Thymus (tissue), 14 donors: ENCODE measurements at places on chromosomes 1 and 21. TPM values are rescaled to one million over a fixed set of nuclear protein-coding genes. Genes with fewer than 3 reads are reported as not detected.
A peak's percentile ranks its signal among the peaks of the same experiment; 100 is the strongest.

GRCh38 chr1:183764981-183765380 lies 39.9 kb upstream of the RGL1 start:
- H3K27ac ChIP-seq = no peak overlapping the region
- no peak for DNase-seq
- H3K27me3 ChIP-seq = no peaks in the 10 kb centered on the region
- H3K36me3 ChIP-seq = no peaks in the 10 kb centered on the region
- H3K4me3 ChIP-seq = no peak overlapping the region
- H3K4me1 ChIP-seq = no peaks in the 10 kb centered on the region

DNA sequence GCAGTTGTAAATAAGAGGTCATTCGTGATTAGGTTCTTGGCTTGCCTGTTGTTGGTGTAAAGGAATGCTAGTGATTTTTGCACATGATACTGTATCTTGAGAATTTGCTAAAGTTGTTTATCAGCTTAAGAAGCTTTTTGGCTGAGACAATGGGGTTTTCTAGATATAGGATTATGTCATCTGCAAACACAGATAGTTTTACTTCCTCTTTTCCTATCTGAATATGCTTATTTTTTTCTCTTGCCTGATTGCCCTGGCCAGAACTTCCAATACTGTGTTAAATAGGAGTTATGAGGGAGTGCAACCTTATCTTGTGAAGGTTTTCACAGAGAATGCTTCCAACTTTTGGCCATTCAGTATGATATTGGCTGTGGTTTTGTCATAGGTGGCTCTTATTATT lies 576.1 kb upstream of the RGS18 start:
- H3K4me1 ChIP-seq = no peaks in the 10 kb centered on the region
- no peak for DNase-seq
- H3K36me3 ChIP-seq = no peaks in the 10 kb centered on the region
- no peak overlapping the region for H3K4me3 ChIP-seq

- no peaks in the 10 kb centered on the region for H3K4me1 ChIP-seq
- no peak overlapping the region for H3K4me3 ChIP-seq
- H3K27me3 ChIP-seq = peaks cover 10% of the 10 kb centered on the region
- H3K36me3 ChIP-seq = no peaks in the 10 kb centered on the region
- DNase-seq = no peak
These were observed 483.9 kb downstream of the DISC1 start for GRCh38 chr1:232110281-232111090.

DNA sequence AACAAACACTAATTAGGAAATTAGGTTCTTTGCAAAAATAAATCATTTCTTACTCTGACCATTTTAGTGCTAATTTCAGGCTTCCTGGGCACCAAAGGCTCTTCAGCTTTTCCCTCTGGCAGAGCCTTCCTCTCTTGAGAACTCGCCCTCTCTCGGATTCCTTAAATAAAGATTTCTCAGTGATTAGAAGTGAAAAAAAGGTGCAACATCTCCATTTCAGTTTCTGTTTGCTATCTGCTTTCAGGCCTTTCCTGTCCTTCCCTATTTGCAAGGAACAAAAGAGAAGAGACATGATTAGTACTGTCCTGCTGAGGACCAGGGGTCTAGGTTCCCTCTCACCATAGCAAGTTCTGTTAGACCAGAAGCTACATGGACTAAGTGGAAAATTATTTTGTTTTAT lies 27.8 kb upstream of the CACYBP start:
- H3K4me1 ChIP-seq = peaks cover 27% of the 10 kb centered on the region
- H3K27me3 ChIP-seq = no peaks in the 10 kb centered on the region
- H3K27ac ChIP-seq = no peak overlapping the region
- DNase-seq = no peak

- no peak for DNase-seq
- H3K27ac ChIP-seq = no peak overlapping the region
These were observed 169.3 kb upstream of the CSF3R start for GRCh38 chr1:36652011-36652410.

- H3K27ac ChIP-seq = no peak overlapping the region
- no peaks in the 10 kb centered on the region for H3K27me3 ChIP-seq
- H3K4me3 ChIP-seq = no peak overlapping the region
- H3K4me1 ChIP-seq = no peaks in the 10 kb centered on the region
These were observed 55.1 kb downstream of the HFM1 start for GRCh38 chr1:91349524-91349923.

- no peaks in the 10 kb centered on the region for H3K4me1 ChIP-seq
- H3K27ac ChIP-seq = no peak overlapping the region
- H3K27me3 ChIP-seq = no peaks in the 10 kb centered on the region
These were observed 22.6 kb upstream of the FAM89A start for GRCh38 chr1:231062500-231063270.

- H3K36me3 ChIP-seq = no peaks in the 10 kb centered on the region
- H3K4me1 ChIP-seq = peaks cover 1% of the 10 kb centered on the region
- DNase-seq = no peak
These were observed 163.3 kb downstream of the PIK3R3 start for GRCh38 chr1:45968941-45969666.

- H3K4me1 ChIP-seq = no peaks in the 10 kb centered on the region
- H3K27ac ChIP-seq = no peak overlapping the region
- H3K36me3 ChIP-seq = no peaks in the 10 kb centered on the region
- H3K27me3 ChIP-seq = no peaks in the 10 kb centered on the region
These were observed 49.1 kb upstream of the CR2 start for GRCh38 chr1:207404849-207405525.

DNA sequence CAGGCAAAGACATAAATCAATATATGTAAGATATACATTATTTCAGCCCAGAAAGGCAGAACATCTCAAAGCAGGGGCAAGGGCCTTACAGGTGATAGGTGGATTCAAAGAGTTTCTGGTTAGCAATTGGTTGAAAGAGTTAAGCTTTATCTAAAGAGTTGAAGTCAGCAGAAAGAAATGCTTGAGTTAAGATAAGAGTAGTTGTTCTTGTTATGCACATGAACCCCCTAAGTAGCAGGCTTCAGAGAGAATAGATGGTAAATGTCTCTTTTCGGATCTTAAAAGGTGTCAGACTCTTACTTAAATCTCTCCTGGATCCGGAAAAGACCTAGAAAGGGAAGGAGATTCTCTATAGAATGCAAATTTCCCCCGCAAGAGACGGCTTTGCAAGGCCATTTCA lies 8.3 kb upstream of the ZBTB40 start:
- no peaks in the 10 kb centered on the region for H3K4me1 ChIP-seq
- H3K27me3 ChIP-seq = no peaks in the 10 kb centered on the region
- H3K4me3 ChIP-seq = no peak overlapping the region
- no peak overlapping the region for H3K27ac ChIP-seq
- no peaks in the 10 kb centered on the region for H3K36me3 ChIP-seq

DNA sequence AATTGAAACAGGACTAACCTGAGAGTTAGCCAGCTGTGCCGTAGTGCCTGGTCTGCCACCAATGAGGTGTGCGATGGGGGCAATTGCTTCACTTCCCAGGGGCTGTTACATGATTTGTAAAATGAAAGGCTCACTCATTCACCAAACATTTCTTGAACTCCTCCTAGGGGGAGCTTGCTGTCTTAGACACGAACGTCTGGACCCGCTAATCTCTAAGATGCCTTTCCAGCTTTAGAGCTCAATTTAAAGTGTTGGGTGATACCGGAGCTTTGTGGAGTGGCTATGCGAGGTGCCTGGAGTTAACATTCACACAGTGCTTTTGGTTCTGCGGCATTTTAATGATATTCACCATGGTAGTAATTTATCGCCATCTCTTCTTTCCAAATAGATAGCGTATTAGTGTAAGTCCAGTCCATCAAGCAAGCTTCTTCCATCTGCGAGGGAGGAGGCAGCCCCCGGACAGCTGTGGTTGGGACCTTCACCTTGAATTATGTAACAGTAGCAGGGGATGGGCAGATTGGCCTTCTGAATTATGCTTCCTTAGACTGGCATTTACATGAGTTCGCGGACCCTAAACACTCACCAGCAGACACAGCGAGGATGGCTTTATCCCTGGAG lies 179.9 kb downstream of the ADSS2 start:
- H3K36me3 ChIP-seq = no peaks in the 10 kb centered on the region
- H3K4me1 ChIP-seq = peaks cover 25% of the 10 kb centered on the region
- DNase-seq = no peak
- no peaks in the 10 kb centered on the region for H3K27me3 ChIP-seq
- no peak overlapping the region for H3K27ac ChIP-seq

DNA sequence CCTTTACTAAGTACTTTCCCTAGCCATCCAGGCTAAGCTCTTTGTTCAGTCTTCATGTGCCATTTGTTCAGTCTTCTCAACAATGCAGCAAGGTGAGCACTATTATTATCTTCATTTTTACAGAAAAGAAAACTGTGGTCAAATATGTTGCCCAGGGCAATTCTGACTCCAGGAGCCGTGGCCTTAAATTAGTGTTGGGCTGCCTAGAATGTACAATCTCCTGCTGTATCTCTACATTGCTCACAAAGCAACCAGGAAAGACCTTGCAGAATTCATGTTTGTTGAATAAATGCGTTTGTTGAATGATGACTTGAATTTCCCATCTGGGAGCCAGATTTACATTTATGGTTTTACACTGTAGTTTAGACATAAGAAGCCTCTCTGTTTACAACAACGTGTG lies 14.2 kb downstream of the CD101 start:
- H3K27me3 ChIP-seq = no peaks in the 10 kb centered on the region
- no peaks in the 10 kb centered on the region for H3K4me1 ChIP-seq
- DNase-seq = no peak
- H3K36me3 ChIP-seq = no peaks in the 10 kb centered on the region
- no peak overlapping the region for H3K27ac ChIP-seq

DNA sequence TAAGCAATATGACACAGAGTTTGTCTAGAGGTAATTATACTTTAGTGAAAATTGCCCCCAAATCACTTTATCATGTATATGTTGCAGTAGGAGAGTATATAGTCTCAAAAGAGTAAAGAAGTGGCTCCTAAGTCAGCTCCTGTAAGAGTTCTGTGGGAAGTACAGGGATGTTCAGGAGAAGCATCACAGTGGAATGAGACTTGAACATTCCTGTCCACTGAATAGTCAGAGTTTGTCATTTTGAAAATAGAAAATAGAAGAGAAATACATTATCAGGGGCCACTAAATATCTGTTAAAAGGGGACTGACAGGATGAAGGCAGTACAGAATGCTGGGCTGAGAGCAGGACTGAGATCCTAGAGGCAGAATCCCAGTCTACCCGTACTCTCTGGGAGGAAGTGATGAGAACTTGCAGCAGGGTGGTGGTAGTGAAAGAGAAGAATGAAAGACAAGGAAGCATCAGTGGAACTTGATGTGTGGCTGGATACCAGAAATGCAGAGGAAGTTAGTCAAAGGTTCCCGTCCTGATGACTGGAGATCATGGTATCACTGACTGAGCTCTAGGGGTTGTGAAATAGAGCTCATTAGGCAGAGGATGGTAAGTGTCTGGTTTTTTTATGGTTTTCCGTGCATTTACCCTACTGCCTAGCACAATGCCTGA lies 153.4 kb downstream of the FMN2 start:
- no peak overlapping the region for H3K27ac ChIP-seq
- no peaks in the 10 kb centered on the region for H3K4me1 ChIP-seq
- H3K36me3 ChIP-seq = no peaks in the 10 kb centered on the region
- DNase-seq = no peak

DNA sequence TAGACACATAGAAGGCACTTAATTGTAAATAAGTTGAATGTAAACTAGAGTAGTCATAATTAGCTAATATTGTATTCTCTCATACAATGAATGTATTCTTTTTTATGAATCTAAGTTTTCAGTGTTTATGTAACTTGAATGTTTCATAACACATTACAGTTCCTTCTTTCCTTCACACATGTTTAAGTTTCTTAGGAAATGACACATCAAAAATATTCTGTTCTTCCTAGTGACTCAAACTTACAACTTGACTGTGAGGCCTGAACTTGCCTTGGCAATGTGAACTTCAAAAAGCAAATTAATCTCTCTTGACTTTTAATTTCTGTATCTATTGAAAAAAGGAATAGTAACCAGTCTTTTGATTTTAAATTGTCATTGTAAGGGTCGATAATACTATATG lies 700.1 kb downstream of the KCNT2 start:
- no peak overlapping the region for H3K27ac ChIP-seq
- no peaks in the 10 kb centered on the region for H3K36me3 ChIP-seq
- no peak for DNase-seq

- no peak for DNase-seq
- H3K27me3 ChIP-seq = no peaks in the 10 kb centered on the region
- no peaks in the 10 kb centered on the region for H3K36me3 ChIP-seq
These were observed 93.2 kb downstream of the TBX19 start for GRCh38 chr1:168373869-168374268.

- H3K4me3 ChIP-seq = no peak overlapping the region
- no peaks in the 10 kb centered on the region for H3K36me3 ChIP-seq
These were observed 106.8 kb upstream of the FAM78B start for GRCh38 chr1:166273618-166274017.

- H3K4me1 ChIP-seq = peaks cover 7% of the 10 kb centered on the region
- DNase-seq = peak; percentile 94
- peak within 1 kb of the TSS; percentile 99 for H3K27ac ChIP-seq
- peak within 1 kb of the TSS; percentile 84 for H3K4me3 ChIP-seq
These were observed at the start of gene VPS26C for GRCh38 chr21:37267269-37268185. VPS26C (minus strand) TSS chr21:37267334; CDS start chr21:37267294, 40 bp downstream.

DNA sequence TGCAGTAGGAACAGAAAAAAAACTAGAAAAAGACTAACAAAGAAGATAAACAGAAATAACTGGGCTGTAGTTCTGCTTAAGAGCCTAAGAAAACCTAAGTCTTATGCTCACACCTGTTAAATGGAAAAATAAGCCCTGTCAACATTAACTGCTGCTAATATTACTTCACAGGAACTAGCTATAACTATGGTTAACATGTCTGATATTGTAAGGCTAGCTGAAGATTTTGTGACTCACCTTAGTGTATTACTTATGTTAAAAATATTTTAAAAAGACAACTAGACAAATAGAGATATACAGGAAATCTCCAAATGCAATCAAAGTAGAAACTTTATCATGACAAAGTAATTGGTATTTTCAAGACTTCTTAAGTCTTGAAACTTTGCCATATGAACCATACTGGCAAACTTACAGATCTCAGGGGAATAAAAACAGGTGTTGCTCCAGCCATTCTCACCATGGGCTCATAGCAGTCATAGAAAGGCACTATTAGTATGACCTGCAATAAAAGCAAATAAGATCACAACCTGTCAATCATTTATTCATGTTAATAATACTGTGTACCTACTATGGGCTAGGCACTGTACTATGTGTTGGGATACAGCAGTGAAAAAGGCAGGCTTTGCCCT lies 30.7 kb downstream of the KYAT3 start:
- H3K27me3 ChIP-seq = no peaks in the 10 kb centered on the region
- H3K27ac ChIP-seq = no peak overlapping the region
- no peaks in the 10 kb centered on the region for H3K4me1 ChIP-seq
- no peak overlapping the region for H3K4me3 ChIP-seq
- H3K36me3 ChIP-seq = peaks cover 49% of the 10 kb centered on the region

- no peaks in the 10 kb centered on the region for H3K27me3 ChIP-seq
- H3K27ac ChIP-seq = no peak overlapping the region
- H3K4me3 ChIP-seq = no peak overlapping the region
- no peaks in the 10 kb centered on the region for H3K4me1 ChIP-seq
- DNase-seq = no peak
These were observed 11.0 kb downstream of the ALDH4A1 start for GRCh38 chr1:18891426-18891780.

GRCh38 chr21:34814529-34814951 lies 145.7 kb downstream of the CLIC6 start:
- no peak overlapping the region for H3K27ac ChIP-seq
- H3K27me3 ChIP-seq = no peaks in the 10 kb centered on the region
- H3K4me3 ChIP-seq = no peak overlapping the region
- peaks cover 3% of the 10 kb centered on the region for H3K4me1 ChIP-seq

The C1orf74 gene
- 3.0 TPM for total RNA-seq

The FAM131C gene
- 0.05 TPM for total RNA-seq

The CCSAP gene
- total RNA-seq = 18.7 TPM

The RCAN3 gene
- 13.2 TPM for total RNA-seq

The FCGR3A gene
- 9.0 TPM for total RNA-seq

The TRIM46 gene
- total RNA-seq = 1.9 TPM

The FCGR2B gene
- 1.3 TPM for total RNA-seq

The PRR9 gene
- total RNA-seq = 0.33 TPM

The RPE65 gene
- 0.24 TPM for total RNA-seq

The PLCH2 gene
- total RNA-seq = 0.90 TPM

The OR2L5 gene
- total RNA-seq = 0.05 TPM
